ENCODE measurements at places on chromosomes 16 and 17.

DNA sequence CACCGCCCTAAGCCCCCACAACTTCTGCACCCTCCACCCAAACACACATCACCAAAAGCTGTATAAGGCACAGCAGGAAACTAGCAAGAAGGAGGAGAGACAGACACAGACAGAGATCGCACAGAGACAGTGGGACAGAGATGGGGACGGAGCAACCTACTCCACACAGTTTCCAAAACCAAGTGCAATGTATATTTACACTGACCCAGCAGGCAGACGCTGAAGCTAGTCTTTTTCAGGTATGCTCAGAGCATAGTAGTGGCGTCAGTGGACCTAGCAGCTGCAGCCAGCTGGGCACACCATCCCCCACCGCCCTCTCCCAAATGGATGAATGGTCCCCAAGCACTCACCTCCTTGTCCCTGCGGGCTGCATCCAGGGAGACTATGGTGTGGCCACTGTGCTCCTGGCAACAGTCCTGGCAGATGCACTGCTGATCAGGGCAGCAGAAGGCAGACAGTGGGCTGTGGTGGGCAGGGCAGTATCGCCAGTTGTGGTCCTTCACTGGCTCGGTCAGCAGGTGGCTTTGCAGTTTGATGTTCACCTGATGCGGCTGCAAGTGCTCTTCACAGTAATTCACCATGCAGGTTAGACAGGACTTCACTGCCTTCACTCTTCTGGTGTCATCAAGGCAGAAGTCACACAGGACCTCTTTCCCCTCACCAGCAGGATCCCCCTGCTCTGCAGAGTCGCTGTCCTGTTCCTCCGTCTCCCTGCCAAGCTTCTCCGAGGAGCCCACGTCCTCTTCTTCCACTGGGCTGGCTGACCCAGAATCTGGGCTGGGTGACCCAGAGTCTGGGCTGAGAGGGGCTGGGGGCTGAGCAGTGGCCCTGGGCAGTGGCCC lies 31.5 kb upstream of the FBXW10B start:
- no peak for DNase-seq

DNA sequence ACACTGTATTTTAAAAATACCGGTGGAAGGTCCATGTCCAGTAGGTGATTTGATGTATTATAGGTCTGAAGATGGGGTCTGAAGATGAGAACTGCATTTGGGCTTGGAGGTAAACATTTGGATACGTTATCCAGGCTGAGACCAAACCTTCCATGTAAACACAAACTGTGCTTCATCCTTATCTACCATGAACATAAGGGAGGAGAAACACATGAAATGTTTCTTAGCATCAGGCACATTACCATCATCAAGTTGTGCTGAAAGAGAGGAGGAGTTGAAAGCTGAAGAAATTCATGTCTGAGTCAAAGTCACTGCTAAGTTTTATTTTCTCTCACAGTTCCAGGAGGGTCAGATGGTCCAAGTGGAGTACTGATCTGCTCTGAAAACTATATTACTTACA lies 11.4 kb downstream of the SF3B3 start:
- DNase-seq = no peak

DNA sequence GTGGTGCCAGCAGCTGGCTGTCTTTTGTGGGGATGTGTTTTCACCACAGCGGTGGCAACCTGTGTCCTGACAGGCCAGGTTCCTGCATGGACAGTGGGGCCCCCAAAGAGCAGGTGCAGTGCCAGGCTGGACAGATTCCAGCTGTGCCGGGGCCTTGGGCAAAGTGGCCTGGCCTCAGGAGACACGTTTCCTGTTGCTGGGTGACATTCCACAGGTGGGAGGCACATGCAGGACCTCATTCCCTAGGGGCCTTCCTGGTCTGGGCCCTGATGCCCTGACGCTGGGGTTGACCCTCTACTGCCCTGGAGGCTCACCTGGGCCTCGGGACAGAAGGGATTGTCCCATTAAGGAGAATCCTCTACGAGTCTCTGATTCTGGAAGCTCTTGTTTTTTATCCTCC lies 182.4 kb downstream of the RAB11FIP4 start:
- DNase-seq = no peak

GRCh38 chr16:59611556-59611955 lies 877.4 kb upstream of the GOT2 start:
- no peak for DNase-seq

DNA sequence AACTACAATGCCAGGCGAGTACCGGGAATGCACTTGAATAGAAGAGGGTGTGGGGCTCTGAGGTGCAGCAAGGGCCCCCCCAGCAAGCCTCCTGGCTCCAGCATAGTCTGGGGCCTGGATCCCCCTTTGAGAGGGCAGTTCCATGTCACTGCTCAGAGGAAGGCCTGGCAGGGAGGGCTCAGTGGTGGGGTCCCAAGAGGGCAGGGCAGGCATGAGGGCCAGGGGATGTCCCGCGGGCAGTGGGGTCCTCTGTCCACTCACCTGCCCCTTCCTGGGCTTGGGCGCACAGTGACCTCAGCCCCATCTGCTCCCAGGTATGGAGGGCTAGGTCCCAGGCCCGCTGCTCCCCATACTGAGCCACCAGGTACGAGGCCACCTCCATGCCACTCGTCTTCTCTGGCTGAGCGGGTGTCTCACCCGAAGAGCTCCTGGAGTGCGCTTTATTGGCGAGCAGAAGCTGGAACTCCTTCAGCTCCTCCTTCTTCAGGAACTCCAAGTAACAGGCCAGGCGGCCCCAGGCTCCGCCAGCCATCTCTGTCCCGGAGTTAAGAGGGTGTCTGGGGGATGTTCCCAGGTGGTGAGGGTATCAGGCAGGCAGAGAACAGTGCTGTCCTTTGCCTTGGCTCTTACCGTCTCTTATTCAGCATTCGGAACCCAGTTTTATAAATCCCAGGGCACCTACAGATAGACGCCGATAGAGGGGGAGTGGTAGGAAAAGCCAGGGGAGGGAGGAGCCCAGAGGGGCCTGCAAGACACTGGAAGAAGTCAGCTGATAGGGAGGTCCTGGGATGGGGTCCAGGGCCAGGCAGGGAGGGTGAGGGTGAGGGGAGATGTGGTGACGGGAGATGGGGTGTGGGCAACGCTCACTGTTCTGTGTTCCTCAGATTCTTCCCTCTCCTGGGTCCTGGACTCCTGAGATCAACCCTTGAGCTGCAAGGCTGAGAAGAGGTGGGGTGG lies 605 bp downstream of the NLRP1 start:
- no peak for DNase-seq

DNA sequence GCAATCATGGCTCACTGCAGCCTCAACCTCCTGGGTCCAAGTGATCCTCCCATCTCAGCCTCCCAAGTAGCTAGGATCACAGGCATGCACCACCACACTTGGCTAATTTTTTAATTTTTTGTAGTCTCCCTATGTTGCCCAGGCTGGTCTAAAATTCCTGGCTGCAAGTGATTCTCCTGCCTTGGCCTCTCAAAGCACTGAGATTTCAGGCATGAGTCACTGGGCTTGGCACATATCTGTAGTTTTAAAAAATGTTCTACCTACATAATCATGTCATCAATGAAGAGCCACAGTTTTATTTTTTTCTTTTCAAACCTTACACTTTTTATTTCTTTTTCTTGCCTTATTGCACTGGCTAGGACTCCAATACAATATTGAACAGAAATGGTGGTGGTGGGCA lies 33.1 kb upstream of the COL1A1 start:
- DNase-seq = no peak

DNA sequence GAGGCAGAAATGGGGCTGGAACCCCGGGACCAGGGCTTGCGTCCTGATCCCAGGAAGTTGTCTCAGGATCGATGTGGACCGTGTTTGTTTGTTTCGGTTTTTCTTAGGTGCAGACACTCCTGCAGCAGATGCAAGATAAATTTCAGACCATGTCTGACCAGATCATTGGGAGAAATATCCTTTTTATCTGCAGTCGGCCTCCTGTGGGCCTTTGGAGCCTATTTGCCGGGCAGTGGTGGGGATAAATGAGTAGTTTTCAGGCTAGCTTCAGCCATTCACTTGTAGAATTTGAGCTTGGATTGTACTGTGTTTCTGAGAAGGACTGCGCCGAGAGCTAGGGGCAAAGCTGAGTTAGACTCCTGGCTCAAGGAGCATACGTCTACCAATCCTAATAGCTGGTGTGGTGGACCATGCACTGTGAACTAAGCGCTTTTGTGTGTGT lies 816 bp downstream of the HSBP1 start:
- no peak for DNase-seq

DNA sequence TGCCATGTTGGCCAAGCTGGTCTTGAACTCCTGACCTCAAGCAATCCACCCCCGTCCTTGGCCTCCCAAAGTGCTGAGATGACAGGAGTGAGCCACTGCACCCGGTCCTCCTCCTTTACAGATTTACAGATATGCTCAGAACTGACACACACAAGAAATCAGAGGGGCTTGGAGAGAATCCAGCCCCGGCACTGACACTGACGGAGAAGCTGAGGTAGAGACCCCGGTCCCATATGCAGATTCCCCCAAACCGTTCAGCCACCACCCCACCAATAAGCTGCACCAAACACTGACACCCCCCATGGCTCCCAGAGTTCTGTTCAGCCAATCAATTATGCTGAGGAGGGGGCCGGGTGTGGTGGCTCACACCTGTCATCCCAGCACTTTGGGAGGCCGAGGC lies 141.1 kb upstream of the RPH3AL start:
- DNase-seq = no peak

- DNase-seq = no peak
Measured at GRCh38 chr16:79640513-79641360, 40.2 kb upstream of the MAF start.

- no peak for DNase-seq
Measured at GRCh38 chr16:8547762-8548161, 42.5 kb downstream of the TMEM114 start.

DNA sequence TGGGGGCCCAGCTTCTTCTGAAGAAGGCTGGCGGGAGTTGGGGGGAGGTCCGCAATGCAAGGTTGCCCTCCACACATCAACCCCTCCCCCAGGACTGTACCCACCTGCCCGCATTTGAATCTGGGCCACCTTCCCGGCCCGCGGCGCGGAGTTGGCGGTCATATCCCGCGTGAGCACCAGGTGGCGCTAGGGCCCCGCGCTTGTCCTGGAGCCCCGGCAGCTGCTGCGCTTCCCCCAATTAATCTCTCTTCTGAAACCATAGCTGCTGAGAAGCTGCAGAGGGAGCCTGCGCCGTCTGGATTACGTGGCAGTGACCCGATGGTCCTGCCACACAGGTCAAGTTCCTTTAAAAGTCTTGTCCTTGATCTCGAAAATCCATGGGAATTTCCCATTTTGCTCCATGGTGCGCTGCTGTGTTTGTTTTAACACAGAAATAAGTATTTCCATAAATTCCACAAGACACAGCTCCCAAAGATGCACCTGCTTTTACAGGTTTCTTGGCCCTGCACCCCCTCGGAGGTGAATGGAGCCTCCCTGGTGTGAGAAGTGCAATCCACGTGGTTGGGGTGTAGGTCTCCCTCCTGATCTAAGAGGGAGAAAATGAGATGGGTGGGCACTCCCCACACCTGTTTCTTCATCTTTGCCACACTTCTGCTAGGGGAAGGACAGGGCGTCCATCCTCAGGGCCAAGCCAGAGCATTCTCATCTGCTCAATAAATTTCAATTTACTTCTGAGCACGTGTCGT lies 22.1 kb downstream of the COX4I1 start:
- peak; percentile 24 for DNase-seq

DNA sequence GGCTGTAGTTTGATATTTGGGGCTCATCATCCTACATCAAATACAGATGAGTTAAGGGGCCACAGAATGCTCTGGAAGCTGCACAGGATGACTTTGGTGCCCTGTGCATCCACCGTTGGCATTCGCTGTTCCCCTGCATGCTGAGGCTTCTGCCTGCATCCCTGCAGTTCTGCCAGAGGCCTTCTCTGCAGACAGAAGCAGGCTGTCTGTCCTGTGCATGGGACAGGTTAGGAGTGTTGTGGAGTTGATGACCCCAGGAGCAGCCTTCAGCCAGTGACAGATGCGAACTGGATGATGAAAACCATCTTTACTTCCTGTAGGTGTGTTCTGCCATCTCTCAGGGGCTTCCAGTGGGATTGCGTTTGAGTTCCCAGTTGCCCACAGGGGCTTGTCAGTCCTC lies 13.6 kb upstream of the TNS4 start:
- DNase-seq = no peak

- DNase-seq = no peak
Measured at GRCh38 chr17:82880620-82881323, 41.0 kb upstream of the ZNF750 start.

GRCh38 chr16:73019457-73020362 lies 28.2 kb downstream of the ZFHX3 start:
- DNase-seq = peak; percentile 33

DNA sequence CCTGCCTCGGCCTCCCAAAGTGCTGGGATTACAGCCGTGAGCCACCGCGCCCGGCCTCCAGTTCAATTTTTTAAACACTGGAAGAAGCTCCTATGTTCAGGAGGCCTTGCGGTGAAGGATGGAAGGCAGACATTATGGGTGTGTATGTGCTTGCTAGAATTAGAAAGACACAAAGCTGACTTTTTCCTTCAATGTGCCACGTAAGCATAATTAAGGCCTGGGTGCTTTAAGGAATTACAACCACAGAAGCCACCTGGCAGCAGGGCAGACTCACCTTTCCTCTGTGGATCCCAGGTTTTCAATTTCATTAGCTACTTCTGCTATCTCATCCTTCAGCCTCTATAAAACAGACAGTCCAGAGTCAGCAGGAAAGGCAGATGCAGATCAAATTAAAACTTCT lies 74.2 kb downstream of the CYTH1 start:
- no peak for DNase-seq
